ENCODE measurements at places on chromosomes 3 and 15. TPM values are rescaled to one million over a fixed set of nuclear protein-coding genes. Genes with fewer than 3 reads are reported as not detected.
A peak's percentile ranks its signal among the peaks of the same experiment; 100 is the strongest.

DNA sequence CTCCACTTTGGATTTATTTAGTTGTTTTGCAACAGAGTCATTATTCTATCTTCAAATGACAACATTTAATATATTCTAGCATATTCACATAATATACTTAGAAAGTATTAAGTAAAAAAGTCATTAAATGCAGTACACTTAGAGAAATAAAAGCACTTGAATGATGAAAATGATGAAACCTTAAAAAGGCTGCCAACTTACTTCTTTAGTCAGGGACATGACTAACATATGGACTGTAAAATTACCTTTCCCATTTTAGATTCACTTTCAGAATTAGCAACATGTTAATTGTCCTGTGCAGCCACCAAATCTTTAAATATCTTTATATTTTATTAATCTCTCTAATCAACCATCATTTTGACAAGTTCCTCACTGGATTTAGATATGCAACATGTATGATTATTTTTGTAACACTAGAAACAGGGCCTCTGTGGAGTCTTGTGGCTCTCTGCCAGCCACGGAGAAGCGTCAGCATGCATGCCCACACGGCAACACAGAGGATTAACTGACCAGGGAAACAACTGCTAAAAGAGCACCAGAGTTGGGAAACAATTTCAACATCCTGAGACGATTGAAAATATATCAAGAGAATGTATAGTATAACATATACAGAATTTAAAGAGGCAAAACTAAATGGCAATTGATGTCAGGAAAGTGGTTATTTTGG is 95.7 kb downstream of the ANO10 start:
- no peak for DNase-seq

GRCh38 chr3:65951836-65952505 is 86.7 kb downstream of the MAGI1 start:
- DNase-seq = no peak

- no peak for DNase-seq
Observed at GRCh38 chr3:12472000-12472610, 12.2 kb upstream of the TSEN2 start.

DNA sequence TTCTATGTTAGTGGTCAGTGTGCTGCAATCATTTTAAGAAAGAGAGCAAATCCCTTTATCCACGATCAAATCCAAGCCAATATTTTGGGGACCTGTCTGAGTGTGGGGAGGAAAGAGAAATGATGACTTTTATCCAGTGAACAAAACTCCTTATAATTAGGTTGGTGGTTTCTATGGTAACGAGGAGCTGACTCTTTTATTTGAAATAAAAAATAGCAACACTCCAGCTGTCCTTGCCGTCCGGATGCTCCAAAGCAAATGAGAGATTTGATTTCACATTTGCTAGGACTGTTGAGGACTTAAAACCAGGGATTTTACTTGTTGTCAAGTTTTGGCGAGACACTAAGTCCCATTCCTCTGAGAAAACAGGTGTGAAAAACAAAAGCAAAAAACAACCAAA is 154.0 kb upstream of the PRICKLE2 start:
- DNase-seq = no peak

GRCh38 chr3:117885011-117885441 is 1149.6 kb downstream of the IGSF11 start:
- peak; percentile 13 for DNase-seq

DNA sequence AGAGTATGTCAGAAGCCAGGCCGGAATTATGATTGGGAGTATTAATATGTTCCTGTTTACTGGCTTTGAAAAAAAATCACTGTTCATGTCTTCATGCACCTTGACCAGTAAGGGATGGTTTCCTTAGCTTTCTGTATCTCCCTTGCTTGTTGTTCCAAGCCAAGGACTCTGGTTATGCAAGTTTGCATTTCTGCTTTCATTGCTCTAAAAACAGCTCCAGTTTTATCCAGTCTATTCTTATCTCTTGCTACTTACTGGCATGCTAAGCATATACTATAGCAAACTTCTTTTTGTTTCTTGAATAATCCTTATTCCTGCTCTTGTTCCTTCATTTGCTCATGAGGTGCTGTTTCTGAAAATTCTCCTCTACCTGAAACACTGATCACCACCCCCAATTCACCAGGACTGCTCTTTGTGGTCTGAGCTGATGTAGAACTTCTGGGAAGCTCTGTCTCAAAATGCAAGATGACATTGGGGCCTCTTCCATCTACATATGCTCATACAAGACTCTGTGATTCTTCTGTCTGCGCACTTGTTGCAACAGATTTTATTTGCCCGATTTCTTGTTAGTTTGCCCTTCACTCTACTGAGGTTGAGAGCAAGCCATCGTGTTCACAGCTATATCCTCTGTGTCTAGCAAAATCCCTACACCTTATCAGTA is 173.0 kb downstream of the EBLN2 start:
- no peak for DNase-seq

- no peak for DNase-seq
Observed at GRCh38 chr3:69011096-69011730, 2.3 kb downstream of the EOGT start.

DNA sequence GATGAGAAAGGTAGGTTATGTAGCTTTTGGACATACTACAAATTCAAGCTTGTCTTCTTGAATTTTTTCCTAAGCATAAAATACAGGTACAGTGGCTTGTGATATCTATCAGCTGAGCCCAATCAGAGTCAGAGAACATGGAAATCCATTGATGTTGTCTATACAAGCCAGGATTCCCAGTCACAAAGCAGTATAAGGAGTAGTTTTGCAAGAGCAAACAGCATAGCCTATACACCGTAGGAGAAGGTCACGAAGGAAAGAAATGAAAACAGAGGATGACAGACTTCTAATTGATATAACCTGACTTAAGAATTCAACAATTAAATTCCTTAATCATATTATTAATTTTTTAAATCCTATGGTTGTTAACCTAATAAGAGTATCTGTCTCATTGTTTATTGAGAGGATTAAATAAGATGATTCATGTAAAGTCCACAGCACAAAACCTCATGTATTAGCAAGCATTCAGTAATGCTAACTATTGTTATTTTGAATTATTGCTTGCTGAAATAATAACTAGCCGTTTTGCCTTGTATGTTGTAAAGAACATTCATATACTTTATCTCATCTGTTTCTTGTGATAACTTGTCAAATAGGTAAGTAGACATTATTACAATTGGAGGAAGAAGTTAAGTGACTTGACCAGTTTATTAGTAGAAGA is 276.6 kb upstream of the ZPLD1 start:
- no peak for DNase-seq

DNA sequence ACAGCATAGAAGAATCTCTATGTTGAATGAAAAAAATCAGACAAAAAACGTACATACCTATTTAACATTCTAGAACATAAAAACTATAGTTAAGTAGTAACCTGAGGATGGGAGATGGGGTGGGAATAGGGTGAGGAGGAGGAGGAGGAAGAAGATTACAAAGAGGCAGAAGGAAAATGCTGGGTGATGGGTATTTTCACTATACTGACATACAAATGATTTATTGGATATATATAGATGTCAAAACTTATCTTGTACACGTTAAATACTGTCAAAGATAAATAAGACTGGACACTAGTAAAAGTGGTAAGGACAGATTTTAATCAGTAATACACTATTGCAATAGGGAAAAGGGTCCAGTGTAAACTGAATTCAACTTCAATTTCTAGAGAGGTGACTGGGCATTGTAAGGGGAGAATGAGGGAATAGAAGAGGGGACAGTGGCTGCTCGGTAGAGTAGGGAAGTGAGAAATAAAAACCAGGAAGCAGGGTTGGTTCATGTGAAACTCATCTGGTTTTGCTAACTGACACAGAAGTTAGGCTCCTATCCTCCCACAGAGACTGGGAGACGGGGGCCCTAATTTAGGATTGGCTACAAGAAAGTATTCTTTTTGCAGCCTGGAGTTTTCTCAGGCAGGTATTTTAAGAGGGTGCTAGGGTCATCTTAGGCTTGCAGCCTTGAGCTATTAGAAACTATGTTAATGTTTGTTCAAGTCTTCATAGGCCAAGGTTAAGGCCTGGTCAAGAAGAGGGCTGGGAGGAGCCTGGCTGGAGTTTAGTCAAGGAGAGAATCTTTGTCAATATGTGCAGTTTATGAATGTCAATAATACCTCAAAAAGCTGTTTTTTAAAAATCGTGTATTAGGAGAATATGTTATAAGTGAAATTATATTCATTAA is 15.0 kb upstream of the C15orf61 start:
- DNase-seq = no peak

- no peak for DNase-seq
Observed at GRCh38 chr3:181860235-181860634, 148.5 kb downstream of the SOX2 start.

DNA sequence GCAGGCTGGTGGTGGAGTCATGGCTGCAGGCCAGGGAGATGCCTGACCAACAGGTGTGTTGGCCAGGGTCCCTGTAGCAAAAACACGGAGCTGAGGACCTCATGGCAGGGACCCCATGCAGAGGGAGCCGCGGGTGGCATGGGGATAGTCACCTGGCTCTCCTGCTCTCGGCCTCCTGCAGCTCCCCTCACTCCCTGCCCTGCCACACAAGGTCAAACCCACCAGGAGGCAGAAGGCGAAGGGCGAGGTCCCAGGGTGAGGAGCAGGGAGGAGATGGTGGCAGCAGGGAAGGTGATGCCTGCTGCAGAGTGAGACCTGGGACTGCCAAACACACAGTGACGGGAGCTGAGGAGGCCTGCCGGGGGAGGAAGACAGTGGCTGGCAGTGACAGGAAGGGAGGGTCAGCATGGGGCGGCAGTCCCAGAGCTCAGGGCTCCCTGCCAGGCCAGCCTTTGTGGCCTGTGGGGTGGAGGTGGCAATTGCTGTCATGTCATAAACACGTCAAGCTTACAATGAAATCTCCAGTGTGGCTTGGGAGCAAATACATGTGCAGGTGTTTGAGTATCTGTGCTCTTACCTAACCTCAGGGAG is 144.3 kb downstream of the TJP1 start:
- DNase-seq = no peak

GRCh38 chr15:40872791-40873693 is 992 bp downstream of the RHOV start:
- no peak for DNase-seq

- no peak for DNase-seq
Observed at GRCh38 chr3:129245141-129245540, 4.3 kb upstream of the COPG1 start.

GRCh38 chr15:42035435-42035761 is 14.6 kb upstream of the PLA2G4E start:
- DNase-seq = no peak

DNA sequence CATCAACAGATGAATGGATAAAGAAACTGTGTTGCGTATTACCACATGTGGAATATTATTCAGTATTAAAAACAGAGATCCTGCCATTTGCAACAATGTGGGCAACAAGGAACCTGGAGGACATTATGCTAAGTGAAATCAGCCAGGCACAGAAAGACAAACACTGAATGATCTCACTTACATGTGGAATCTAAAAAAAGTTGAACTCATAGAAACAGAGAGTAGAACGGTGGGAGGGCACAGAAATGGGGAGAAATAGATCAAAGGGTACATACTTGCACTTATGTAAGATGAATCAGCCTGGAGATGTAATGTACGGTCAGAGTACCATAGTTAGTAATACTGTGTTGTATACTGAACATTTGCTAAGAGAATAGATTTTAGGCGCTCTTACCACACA is 29.8 kb upstream of the MUC13 start:
- DNase-seq = no peak

GRCh38 chr3:142115867-142116668 is 33.3 kb downstream of the TFDP2 start:
- DNase-seq = no peak

- DNase-seq = no peak
Observed at GRCh38 chr15:60358935-60359682, 38.7 kb downstream of the ANXA2 start.

DNA sequence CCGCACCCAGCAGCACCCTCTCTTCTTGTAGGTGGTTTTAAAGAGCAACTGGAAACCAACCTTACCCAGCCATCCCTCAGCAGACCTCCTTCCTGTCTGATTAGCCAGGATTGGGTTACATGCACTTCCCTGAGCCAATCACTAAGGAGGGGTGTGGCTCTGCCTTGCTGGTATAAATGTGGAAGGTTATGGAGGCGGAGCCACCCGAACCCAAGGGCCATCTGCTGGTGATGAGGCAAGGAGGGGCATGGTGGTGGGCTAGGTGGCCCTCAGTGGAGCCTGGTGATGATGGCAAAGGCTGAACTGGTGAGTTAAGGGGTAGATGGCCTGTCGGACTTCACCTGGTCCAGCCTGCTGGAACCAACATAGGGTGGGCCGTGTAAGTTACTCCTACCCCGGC is 39.8 kb downstream of the CCDC33 start:
- DNase-seq = no peak

DNA sequence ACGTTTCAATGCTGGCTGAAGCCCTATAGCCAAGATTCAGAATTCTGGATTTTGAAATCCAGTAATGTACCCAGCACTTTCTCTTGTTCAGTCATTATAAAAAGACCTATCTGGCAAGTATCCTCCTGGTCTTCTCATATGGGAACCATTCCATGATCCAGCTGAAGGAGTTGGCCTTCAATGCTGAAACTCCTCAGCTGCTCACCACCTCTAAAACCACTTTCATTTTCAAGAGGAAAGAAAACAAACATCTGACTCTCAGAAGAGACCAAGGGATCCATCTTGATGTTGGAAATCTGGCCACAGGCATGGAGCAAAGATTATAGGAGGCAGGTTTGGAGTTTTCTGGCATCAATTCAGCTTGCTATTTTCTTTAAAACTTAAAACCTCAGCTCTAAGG is 235.4 kb downstream of the FMN1 start:
- no peak for DNase-seq

GRCh38 chr3:81782585-81782984 is 21.1 kb upstream of the GBE1 start:
- no peak for DNase-seq

GRCh38 chr3:39937315-39937714 is 127.9 kb downstream of the MYRIP start:
- DNase-seq = no peak

GRCh38 chr3:126963261-126964190 is 19.4 kb upstream of the PLXNA1 start:
- DNase-seq = no peak

GRCh38 chr3:191414286-191414685 is 46.7 kb upstream of the PYDC2 start:
- DNase-seq = no peak

DNA sequence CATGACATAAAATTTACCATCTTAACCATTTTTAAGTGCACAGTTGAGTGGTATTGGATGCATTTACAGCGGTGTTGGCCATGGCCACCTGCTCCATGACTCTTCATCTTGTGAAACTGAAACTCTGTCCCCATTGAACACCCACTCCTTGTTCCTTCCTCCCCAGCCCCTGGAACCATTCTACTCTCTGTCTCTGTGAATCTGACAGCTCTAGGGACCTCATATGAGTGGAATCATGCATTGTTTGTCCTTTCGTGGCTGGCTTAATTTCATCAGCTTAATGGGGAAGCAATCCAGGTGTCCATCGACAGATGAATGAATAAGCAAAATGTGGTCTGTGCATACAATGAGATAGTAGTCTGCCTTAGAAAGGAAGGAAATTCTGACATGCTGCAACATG is 42.5 kb downstream of the PLXNA1 start:
- DNase-seq = no peak

GRCh38 chr15:101397521-101398003 is 91.9 kb downstream of the PCSK6 start:
- no peak for DNase-seq

Gene GLDN
- 0.28 TPM for polyA plus RNA-seq

Gene BFSP2
- 0.33 TPM for polyA plus RNA-seq

Gene EMC7
- polyA plus RNA-seq = 82.3 TPM

Gene SCN11A
- polyA plus RNA-seq = 1.8 TPM

Gene LTF
- 1.7 TPM for polyA plus RNA-seq

Gene HYAL1
- 6.5 TPM for polyA plus RNA-seq

Gene COL7A1
- polyA plus RNA-seq = 21.6 TPM
